ENCODE measurements at places on chromosomes 4 and X.

DNA sequence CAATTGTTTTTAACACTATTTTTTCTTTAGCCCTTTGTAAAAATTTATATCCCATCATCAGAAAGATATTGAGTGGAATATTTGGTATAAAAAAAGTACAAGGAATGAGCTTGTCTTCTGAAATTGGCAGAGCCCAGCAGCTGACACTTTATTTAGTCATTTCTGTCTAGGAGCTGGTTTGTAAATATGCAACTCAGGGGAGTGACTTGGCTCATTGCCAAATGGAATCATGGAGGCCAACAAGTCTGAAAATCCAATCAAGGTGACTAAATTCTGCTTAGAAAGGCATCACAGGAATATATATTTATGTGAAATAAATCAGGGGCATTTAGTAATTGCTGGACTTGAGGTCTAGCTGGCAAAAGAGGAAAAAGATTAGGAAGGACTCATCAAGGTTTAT, 74.4 kb downstream of the OTC start:
- no peak for DNase-seq

DNA sequence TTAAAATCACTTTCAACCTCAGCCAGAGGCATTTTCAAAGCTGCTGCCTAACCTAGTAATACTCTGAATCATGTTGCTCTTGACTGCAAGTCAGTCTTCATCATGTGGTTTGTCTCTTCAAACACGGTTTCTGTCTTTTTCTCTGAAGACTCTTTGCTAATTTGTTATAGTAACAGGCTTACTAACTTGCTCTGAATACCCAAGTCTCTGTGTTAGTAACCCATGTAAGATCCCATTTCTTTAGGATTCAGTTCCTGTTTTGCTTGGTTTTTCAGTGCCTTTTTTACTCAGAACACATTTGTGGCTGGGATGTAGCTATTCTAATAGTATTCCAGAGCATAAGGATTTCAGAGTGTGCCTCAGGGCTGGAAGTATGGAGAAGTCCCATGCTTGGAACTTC, 1450.6 kb upstream of the IGFBP7 start:
- DNase-seq: no peak

DNA sequence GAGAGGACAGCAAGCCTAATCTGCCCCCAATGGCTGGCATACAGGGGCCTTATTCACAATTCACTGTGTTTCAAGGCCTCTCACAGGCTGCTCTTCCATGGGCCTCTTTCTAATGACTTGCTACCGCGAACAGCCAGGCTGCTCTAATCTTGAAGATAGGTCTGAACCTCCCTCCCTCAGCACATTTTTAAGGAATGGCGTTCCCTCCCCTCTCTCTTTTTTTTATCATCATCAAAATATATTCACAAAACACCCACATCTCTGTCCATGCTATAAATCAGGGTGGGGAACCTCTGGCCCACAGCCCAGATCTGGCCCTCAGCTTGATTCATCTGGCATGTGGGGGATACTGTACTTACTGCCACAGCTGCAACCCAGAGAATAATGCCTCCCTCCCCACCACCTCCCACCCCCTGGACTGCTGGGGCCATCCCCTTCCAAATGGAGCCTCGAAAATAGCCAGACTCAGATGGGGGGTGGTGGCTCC, 76.2 kb upstream of the PLAC1 start:
- DNase-seq: no peak

DNA sequence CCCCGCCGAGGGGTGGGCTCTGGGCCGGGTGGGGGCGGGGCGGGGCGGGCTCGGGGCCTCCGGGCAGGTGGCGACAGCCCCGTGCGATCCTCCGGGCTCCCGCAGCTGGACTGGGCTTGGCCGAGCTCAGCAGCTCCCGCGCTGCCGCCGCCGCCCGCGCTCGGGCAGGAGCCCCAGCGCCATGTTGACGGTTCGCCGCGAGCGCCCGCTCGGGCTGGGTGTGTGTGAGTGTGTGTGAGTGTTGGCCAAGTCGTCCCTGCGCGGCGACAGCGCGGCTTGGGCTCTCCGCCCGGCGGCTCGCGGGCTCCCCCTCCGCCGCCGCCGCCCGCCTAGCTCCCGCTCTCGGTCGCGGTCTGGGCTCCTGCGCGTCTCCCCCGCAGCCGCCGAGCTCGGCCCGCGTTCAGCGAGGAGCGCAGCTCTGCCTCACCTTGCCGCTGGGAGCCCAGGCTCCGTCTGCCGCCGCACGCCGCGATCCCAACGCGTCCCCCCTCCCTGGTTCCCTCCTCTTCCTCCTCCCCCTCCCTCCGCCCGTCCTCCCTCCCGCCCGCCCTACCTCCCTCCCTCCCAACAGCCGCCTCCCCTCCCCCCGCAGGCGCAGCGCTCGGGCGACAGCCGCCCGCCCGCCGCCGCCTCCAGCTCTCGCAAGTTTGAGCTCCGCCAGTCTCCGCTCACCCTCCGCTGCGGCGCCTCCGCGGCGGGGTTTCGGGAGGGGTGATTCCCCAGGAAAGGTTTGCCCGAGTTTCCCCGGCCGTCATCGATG, at the start of gene BCOR:
BCOR (minus strand) TSS at position 455 of the 760 bp plus-strand sequence. CDS start 20,029 bp downstream, outside the sequence.
- DNase-seq: peak; percentile 70

DNA sequence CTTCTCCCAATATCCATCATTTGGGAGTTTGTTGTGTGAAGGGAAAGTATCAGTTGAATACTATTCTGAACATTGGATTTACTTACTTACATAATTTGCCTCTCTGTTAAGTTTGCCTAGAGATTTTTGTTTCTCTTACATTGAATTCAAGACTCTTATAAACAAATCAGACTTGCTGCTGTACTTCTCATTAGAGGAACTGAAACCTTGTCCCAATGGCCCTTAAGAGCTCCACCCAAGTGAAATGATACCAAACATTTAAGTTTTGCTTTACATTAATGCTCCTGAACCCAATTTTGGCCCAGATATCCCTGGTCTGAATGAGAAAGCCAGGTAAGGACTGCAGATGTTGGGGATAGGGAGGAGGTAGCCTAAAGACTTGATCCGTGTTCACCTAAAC, 32.0 kb downstream of the HAND2 start:
- DNase-seq: no peak
